NCI-H2171 treated with DMSO at 0.1 percent for 48 hours (cell line): ENCODE measurements at places on chromosomes 12 and 14.
A peak's percentile ranks its signal among the peaks of the same experiment; 100 is the strongest.

GRCh38 chr14:50407111-50407812 is 10.6 kb upstream of the CDKL1 start:
- no peak for DNase-seq

- DNase-seq, result no peak
Observed at GRCh38 chr14:45972416-45972815, 679.2 kb downstream of the RPL10L start.

DNA sequence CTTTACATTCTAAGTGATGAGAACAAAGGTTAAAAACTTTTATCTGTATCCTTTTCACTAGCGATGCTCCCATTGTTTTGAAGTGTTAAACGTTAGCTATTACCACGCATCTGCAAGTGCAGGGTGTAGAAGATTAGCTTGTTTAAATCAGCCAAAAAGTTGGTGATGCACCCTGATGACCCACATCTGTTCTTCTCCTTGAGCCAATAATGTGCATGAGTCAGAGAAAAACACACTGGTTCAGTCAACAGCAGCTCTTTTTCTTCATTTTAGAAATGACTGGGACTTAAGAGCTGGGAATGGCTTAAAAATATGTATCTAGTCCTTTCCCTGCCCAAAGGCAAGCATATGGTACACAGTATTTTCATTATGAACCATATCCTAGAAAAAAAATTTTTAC is 323.5 kb upstream of the PDE3A start:
- no peak for DNase-seq

DNA sequence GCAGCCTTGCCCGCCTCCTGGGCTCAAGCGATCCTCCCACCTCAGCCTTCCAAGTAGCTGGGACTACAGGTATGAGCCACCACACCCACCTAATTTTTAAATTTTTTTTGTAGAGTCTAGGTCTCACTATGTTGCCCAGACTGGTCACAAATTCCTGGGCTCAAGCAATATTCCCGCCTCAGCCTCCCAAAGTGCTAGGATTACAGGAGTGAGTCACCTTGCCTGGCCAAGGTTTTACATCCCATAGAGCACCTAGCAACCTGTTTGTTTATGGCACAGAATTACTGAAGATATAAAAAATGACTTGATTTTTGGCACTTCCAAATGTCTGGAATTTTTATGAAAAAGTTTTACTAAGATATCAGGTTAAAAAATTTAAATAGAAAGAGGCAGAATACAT is 16.5 kb downstream of the MYO1A start:
- DNase-seq, result no peak

- DNase-seq, result no peak
Observed at GRCh38 chr12:107099917-107100316, 6.6 kb upstream of the CRY1 start.

DNA sequence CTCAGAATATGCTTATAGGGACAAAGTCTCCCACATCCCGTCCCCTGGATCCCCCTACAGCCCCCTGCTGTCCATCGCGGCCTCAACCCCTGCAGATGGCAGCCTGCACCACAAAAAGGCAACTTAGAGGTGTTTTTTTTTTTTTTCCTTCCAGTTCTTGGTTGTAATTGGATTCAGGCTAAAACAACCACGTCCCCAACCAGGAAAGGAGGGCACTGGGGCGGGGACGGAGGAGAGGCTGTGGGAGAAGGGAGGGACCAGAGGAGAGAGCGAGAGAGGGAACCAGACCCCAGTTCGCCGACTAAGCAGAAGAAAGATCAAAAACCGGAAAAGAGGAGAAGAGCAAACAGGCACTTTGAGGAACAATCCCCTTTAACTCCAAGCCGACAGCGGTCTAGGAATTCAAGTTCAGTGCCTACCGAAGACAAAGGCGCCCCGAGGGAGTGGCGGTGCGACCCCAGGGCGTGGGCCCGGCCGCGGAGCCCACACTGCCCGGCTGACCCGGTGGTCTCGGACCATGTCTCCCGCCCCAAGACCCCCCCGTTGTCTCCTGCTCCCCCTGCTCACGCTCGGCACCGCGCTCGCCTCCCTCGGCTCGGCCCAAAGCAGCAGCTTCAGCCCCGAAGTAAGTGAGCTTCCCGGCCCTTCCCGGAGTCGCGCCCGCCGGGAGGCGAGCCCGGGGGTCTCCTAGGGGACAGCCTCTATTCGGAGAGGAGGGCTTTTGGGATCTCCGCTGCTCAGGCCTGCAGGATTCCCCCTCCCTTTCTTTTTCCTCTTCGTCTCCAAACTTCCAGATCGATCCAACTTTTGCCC is at the start of gene MMP14:
Gene MMP14, plus strand, starts transcription at position 285 of the 813 bp plus-strand sequence. Its CDS starts 233 bp downstream, at position 518.
- DNase-seq, result peak; percentile 68

GRCh38 chr14:41668356-41668755 is 61.7 kb downstream of the LRFN5 start:
- peak; percentile 78 for DNase-seq

DNA sequence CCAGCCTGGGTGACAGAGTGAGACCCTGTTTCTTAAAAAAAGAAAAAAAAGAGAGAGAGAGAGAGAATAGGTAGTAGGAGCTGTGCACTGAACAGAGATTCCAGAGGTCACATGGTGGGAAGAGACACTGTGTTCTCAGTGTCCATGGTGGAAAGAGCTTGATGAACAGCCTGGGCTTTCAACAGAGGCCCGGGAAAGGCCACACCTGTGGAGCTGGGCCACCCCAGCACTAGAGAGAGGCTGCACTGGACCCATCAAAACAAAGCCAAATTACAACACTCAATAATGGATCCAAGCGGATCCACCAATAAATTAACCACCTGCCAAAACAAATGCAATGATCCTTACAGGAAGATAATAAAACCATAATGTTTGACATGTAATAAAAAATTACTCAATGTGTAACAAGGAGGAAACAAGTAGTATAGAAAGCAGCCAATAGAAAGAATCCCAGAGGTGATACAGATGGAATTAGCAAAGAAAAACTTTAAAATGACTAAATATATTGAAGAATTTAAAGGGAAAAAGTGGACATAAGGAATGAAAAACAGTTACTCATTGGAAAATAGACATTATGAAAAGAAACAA is 44.8 kb upstream of the BCL2L14 start:
- DNase-seq, result no peak
